ENCODE measurements at places on chromosomes 6 and 20.

- DNase-seq, result no peak
Observed at GRCh38 chr6:76275746-76276145, 203.3 kb upstream of the IMPG1 start.

GRCh38 chr6:127634178-127634577 lies 57.2 kb downstream of the C6orf58 start:
- DNase-seq, result no peak

DNA sequence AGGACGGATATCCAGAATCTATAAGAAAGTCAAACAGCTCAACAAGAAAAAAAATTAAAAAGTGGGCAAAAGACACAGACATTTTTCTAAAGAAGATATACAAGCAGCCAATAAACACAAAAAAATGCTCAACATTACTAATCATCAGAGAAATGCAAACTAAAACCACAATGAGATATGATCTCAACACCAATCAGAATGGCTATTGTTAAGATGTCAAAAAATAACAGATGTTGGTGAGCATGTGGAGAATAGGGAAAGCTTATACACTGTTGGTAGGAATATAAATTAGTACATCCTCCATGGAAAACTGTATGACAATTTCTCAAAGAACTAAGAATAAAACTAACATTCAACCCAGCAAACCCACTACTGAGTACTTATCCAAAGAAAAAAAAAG lies 23.3 kb upstream of the OSTM1 start:
- DNase-seq, result no peak

GRCh38 chr6:20716865-20717264 lies 182.6 kb downstream of the CDKAL1 start:
- no peak for DNase-seq

DNA sequence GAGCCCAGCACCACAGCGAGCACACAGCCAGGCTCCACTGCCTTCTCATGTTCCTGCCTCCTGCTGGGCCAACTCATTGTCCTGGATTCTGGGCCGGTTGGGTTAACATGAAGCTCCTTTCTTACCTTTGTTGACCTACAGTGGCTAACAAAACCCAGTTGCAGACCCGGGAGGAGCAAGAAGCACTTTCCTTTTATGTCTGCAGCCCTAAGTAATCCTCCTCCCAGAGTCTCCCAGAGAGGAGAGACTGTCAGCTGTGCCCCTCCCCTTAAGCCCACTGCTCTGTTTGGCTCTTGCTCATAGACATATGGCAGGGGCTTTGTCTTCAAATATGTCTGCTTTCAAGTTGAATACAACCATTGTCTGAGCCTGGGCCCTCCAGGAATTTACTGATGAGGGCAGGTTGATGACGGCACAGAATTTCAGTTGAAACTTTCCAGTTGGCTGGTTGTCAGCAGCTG lies 55.2 kb downstream of the PSMB1 start:
- DNase-seq, result no peak

- DNase-seq, result no peak
Observed at GRCh38 chr6:1595271-1596087, 14.2 kb upstream of the FOXC1 start.

All from lung (tissue), 17 donors.